ENCODE measurements at places on chromosomes 5 and 9.

DNA sequence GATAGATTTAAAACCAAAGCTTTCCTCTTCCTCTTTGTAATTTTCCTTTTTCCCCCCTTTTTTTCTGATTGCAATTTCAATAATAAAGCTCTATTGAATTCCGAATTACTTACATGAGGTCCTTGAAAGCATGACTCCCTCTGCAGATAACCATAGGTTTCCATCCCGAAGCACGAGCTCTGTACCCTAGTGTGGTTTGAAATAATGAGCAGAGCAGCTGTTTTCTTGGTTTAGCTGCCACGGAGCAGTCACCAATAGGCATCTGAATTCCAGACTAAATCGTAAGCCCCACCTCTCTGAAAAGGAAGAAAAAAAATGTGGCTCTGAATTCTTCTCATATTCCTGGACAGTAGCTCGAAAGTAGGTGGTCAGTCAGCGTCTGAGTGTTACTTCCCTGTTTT lies 18.5 kb upstream of the GNE start:
- no peak for DNase-seq

DNA sequence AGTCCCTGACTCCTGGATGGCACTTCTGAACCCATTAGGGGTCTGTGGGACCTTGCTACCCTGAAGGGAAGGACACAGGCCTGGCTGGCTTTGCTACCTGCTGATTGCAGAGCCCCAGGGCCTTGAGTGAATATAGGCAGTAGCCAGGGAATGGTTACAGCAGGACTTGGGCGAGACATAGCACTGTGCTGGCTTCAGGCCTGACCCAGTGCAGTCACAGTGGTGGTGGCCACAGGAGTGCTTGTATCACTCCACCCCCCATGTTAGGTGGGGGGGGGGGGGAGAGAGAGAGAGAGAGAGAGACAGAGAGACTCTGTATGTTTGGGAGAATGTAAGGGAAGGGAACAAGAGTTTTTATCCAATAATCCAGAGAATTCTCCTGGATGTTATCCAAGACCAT lies 439.3 kb upstream of the ZNF608 start:
- DNase-seq: no peak

- no peak for DNase-seq
Observed at GRCh38 chr5:147635882-147636728, 126.2 kb upstream of the DPYSL3 start.

- DNase-seq: no peak
Observed at GRCh38 chr5:53963958-53964357, 346.4 kb downstream of the ARL15 start.

- no peak for DNase-seq
Observed at GRCh38 chr9:89177944-89178829, at the start of gene SHC3. Gene SHC3 (minus strand): TSS chr9:89178818. CDS start chr9:89178460, 358 bp downstream.

DNA sequence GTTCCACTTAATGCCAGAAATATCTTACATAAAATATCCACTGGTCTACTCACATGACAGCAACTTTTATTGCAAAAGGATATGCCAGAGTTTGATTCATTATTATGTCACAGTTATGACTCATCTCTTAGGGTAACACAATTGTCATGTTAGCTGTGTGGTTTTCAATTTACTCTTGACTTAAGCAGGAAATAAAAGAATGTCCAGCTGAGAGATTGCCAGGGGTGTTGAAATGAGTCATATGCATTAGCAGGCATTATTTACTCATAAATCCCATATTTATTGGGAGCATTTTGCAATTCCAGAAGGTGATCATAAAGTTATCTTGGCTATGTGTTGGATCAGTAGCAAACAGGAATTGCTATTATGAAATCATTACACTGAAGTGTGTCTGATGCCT lies 1164.6 kb upstream of the CDH18 start:
- DNase-seq: peak; percentile 99

DNA sequence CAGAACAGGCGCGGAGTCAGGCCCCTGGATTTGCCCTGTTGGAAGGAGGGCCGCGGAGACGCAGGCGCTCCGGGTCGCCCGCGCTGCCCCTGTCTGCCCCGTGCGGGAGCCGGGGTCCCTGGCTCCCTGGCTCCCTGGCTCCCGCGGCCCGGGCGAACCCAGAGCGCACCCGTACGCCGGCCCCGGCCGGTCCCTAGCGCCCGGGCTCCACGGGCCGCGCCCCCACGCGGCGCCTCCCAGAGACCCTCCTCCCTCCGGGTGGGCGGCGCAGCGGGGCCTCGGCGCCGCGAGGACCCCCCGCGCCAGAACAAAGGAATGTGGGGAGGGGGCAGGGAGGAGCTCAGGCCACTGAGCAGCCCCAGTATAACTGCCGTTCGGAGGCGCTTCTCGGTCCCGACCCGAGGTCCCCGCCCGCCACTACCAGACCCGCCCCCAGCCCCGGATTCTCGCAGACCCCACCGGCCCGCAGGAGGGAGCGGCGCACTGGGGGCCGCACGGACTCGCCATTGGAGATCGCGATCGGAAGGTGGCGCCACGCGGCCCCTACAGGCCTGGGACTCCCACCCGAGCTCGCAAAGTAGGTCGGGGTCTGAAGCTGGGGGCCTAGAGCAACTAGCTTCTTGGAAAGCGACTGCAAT lies 2.4 kb downstream of the NFIL3 start:
- no peak for DNase-seq
